MG63 (cell line): ENCODE measurements at places on chromosomes 1 and 21. TPM values are rescaled to one million over a fixed set of nuclear protein-coding genes. Genes with fewer than 3 reads are reported as not detected.
A peak's percentile ranks its signal among the peaks of the same experiment; 100 is the strongest.

The LCE2A gene
- total RNA-seq = not detected in 2 replicates

DNA sequence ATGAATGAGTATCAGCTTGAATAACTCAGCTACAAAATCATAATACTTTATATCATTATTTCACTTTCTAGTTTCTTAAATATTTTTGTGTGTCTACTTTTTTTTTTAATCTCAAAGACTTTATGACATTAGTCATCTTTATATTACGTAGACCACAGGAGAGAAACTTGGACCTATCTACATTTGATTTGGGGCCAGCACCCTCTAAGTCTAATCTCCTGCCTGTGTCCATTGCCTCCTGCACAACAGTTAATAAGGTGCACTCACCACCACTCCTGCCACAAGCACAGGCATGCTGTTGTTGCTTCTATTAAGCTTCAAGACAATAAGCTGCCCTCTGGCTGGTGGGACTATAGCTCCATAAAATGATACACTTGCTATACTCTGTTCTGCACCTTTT, 70.4 kb downstream of the DIRAS3 start:
- peak; percentile 7 for DNase-seq

DNA sequence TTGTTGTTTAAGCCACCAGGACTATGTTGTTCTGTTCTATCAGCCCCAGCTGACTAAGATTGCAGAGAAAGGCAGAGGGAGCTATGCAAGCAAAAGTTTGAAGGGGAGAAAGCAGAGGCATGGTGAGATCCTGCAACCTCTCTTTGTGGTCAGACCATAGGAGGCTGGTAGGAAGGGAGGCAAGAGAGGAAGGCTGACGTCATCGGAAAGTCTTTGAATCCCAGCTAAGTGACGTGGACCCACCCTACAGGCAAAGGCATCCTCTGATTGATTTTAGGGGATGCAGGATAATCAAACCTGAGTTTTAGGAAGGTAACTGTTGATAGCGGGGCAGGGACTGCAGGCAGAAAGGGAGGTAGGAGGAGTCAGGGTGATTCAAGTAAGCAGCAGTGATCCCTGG, 23.3 kb upstream of the TNNI1 start:
- DNase-seq = no peak

DNA sequence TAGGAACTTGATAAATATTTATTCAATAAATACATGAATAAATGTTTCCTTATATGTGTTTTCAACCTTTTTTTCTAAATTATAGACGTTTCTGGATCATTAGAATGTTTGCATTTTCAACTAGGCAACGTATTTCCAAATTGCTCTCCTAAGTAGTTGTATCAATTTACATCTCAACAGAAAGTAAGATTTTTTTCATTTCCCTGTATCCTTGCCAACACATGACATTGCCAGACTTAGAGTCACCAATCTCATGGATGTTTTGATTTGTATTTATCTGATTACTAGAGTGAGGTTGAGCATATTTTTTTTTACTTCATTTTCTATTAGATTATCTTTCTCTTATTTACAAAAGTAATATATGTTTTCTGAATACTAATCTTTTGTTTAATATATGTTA, 22.2 kb upstream of the SMG7 start:
- DNase-seq = no peak

DNA sequence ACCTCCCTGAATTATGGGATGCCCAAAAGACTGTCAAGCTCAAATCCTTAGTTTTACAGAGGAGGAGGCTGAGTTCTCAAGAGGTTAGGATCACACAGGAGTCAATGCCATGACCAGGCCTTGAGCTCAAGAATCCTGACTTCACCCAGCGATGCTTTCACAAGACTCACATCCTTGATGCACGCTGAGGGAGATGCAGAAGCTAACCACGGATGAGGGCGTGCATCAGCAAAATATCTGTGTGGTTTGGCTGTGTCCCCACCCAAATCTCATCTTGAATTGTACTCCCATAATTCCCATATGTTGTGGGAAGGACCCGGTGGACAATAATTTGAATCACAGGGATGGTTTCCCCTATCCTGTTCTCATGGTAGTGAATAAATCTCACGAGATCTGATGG, 133.2 kb downstream of the KCNJ6 start:
- no peak for DNase-seq

GRCh38 chr1:60699325-60699724, 383.0 kb upstream of the NFIA start:
- no peak for DNase-seq

The LDLRAD2 gene
- not detected in 2 replicates for total RNA-seq

GRCh38 chr21:26169061-26169610, 1.4 kb downstream of the APP start:
- peak; percentile 31 for DNase-seq

The TCHH gene
- total RNA-seq = 0.10 TPM in 1 of 2 replicates, not detected in the other

The PSRC1 gene
- 38.5 and 67.0 TPM in 2 replicates for total RNA-seq

The GBP5 gene
- 0.26 and 4.6 TPM in 2 replicates for total RNA-seq
